H54 (cell line): ENCODE measurements at places on chromosomes 16 and 17.

DNA sequence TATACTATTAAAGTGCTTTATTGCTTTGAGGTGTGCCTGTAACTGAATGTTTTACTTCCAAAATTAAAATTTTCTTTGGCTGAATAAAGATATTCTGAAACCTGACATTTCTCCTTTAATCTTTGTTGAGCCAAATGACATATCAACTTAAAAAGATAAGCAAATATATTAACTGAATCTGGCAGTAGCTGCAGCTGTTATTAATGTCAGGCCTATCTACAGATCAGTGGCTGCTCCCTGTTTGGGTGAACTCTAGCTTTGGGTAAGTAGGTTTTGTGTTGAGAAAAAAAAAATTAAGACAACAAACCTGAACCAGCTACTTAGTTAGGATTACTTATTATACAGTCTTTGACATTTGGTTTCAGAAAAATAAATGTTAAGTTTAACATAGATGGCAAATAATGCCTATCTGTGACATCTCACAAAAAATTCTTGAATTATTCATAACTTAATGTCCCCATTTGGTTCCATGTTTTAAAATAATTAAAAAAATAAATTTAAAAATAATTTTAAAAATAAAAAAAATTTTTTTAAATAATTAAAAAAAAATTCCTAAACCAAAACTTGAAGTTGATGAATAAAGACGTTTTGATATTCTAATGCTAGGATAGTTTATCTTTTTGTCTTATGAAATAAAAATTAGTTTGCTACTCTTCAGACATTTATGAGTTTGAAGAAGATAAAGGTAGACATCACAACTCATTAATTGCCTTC lies 19.8 kb downstream of the CPD start:
- no peak for DNase-seq

DNA sequence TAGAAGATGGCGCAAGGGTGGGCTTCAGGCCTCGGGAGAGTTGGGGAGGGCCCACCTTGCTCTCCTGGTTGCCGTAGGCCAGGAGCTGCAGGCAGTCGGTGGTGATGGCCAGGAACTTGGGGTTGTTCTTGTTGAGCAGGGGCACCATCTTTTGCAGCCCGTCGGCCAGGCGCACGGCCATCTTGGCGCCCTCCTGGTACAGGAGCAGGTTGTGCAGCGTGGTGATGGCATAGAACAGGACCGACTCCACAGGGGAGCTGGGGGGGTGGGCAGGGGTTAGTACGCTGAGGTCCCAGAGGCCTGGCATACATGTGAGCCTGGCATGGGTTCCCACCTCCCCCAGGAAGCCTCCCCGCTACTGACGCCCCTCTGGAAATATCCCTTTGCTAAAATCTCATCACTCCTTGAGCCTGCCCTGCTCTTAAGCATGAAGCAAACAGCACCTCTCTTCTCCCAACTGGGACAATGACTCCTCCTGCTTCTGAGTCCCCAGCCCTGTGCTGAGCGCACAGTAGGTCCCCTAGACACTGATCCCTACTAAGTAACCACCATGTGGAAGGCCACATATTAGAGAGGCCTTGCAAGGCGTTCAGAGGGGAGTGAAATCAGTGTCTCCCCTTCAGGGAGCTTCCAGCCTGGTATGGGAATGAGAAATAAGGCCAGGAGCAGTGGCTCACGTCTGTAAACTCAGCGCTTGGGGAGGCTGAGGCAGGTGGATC lies 19.0 kb downstream of the JUP start:
- DNase-seq = no peak

DNA sequence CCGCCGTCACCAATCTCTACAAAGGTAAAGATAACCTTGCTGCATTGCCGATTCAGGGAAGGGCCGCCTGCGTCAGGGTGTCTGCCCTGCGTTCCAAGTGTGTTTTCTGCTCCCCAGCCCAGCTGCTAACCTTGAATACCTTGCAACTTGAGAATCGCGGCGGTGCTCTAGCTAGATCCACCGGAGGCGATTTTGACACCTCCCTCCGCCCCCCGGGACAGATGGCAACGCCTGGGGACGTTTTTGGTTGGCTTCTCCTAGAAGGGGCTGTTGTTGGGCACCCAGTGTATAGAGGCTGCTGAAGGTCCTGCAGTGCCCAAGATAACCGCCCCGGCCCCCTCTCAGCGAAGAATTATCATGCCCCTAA lies 1.5 kb downstream of the HAPSTR1 start:
- DNase-seq = no peak

GRCh38 chr16:67537636-67538591 lies 9.3 kb downstream of the RIPOR1 start:
- no peak for DNase-seq

- no peak for DNase-seq
Measured at GRCh38 chr16:4760221-4760910, 6.6 kb downstream of the ZNF500 start.

GRCh38 chr17:58556833-58557250 lies 42.4 kb upstream of the MTMR4 start:
- DNase-seq = no peak
